ENCODE measurements at places on chromosomes 6 and 20.

- DNase-seq = no peak
These were observed 3.2 kb downstream of the SYS1 start for GRCh38 chr20:45366192-45366591.

DNA sequence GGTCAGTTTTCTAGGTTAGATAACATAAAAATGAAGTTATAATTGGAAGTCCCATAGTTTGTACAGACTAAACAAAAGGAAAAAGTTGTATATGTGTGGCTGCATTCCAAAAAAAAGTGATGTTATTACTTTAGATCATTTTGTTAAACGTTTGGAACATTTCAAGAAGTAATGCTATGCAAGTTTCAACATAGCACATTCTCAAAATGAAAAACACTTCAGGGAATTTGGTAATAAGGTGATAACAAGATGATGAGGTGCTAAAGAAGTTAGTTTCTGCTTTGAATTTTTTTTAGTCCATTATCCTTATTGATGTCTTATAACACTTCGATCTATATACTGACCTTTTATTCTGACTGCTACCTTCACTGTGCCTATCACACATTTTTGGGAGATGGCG, 250.7 kb downstream of the PHF3 start:
- DNase-seq = no peak

- DNase-seq = no peak
These were observed 34.1 kb downstream of the PRPH2 start for GRCh38 chr6:42688281-42688680.

GRCh38 chr6:35601331-35602132, 87.2 kb downstream of the FKBP5 start:
- peak; percentile 48 for DNase-seq

- DNase-seq = no peak
These were observed 58.2 kb upstream of the QKI start for GRCh38 chr6:163356324-163356723.

DNA sequence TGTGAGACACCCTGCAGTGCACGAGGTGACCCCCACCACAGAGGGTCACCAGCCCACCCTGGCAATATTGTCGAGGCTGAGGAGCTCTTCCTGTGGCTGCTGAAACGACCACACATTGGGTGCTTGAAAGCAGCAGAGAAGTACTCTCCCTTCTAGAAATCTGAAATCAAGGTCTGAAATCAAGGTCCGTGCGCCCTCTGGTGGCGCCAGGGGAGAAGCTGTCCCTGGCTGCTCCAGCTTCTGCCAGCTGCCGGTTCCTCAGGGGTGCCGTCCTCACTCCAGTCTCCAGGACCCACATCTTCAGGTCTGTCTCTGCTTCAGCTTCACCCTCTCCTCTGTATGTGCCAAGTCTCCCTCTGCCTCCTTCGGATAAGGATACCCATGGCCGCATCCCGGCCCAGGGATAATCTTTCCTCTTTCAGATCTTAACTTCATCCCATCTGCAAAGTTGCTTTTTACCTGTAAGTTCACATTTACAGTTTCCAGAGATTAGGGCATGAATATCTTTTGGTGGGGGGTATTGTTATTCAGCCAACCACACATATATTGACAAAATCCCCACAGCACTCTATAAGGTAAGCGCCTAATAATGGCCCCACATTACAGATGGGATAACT, 108.3 kb upstream of the PHACTR3 start:
- DNase-seq = peak; percentile 33

DNA sequence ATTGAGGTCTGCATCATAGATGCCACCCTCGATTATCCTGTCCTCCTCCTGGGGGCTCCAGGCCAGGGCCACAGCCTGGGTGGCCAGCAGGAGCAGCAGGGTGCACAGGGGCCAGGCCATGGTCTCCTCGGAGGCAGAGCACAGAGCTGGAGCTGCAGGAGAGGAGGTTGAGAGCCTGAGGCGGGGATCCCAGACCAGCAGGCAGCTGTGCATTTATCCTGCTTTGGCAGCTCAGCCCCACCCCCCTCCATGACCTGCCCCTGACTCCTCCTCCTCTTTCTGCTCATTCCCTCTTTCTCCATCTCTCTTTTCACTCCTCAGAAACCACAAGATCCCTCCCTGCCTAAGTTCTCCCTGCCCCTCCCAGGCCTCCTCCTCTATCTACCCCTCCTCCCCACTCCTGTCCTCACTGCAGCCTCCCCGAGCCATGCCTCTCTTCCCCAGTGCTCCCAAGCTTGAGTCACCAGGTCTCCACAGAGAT, at the start of gene CST2:
CST2 (minus strand) TSS at position 189 of the 481 bp plus-strand sequence; CDS start at position 120, 69 bp downstream.
- DNase-seq = no peak

DNA sequence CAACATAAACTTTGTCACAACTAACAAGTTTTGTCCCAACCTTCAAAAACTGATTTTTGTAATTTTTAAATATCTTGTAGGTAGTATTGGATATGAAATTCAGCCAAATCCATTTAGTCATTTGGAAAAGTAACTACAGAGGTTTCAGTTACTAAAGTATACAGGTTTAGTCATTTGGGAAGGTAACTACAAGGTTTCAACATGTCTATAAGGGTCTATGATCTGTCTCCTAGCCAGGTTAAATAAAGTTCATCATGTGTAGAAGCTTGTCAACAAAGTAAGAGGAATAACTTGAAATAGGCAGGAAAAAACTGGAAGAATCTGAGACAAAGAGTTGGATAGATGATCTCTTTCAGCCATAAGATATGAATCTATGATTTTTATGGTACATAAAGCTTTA, 229.8 kb downstream of the COL12A1 start:
- no peak for DNase-seq

DNA sequence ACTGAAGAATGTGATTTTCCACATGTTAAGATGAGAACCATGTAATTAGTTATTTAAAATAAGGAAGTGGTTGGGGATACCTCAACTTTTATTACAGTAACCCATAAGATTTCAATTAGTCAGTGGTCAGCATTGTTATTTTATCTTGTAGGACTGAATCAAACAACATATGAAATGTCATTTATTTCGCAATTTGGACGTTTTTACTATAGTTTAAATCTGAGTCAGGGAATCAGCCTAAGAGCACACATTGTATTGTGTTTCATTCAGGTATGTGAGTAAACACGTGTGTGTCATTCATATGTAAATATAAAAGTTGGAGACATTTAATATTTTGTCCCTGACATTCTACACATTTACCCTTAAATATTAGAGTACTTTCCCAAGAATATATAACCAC, 1418.7 kb downstream of the GRIK2 start:
- no peak for DNase-seq

- DNase-seq = no peak
These were observed 151.3 kb upstream of the NT5E start for GRCh38 chr6:85298553-85298952.

- DNase-seq = no peak
These were observed 367.2 kb downstream of the EPM2A start for GRCh38 chr6:145368075-145368474.

GRCh38 chr6:165889636-165890403, 226.8 kb upstream of the PDE10A start:
- no peak for DNase-seq

- no peak for DNase-seq
These were observed 289.7 kb downstream of the UBE3D start for GRCh38 chr6:82775981-82776380.

GRCh38 chr6:99186417-99186816, 163.1 kb downstream of the FAXC start:
- DNase-seq = no peak

GRCh38 chr20:6583134-6583738, 184.2 kb upstream of the BMP2 start:
- no peak for DNase-seq

GRCh38 chr6:11538052-11538818, 686 bp downstream of the TMEM170B start:
- DNase-seq = peak; percentile 9

Measured in activated T-helper 1 cell treated with Interleukin-2 at 50 U/mL for 16 hours (primary cell).